ENCODE measurements at places on chromosomes 7 and 10. TPM values are rescaled to one million over a fixed set of nuclear protein-coding genes. Genes with fewer than 3 reads are reported as not detected.

DNA sequence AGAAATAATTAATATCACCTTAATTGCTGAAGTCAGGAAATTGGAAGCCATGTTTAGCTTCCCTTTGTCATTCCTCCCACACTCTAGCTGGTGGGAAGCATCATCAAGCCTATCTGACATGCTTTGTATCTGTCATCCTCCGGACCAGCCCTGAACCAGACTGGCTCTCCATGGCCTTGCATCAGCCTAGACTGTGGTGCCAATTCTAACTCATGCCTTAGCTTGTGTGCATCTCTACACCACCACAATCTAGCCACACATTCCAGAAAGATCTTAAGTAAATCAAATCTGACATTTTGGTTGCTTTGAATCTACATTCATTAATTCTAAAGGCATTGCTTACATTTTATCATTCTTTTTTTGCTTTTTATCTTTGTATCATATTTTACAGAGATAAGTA lies 196.4 kb upstream of the VSTM2A start:
- H3K36me3 ChIP-seq = no peaks in the 10 kb centered on the region
- H3K4me3 ChIP-seq = no peak overlapping the region
- H3K27me3 ChIP-seq = peaks cover 2% of the 10 kb centered on the region
- H3K27ac ChIP-seq = no peak overlapping the region
- DNase-seq = no peak

GRCh38 chr10:1116051-1116450 lies 59.9 kb downstream of the WDR37 start:
- H3K4me1 ChIP-seq = peaks cover 16% of the 10 kb centered on the region
- H3K4me3 ChIP-seq = no peak overlapping the region
- peaks cover 5% of the 10 kb centered on the region for H3K36me3 ChIP-seq
- no peak for DNase-seq
- no peak overlapping the region for H3K27ac ChIP-seq

GRCh38 chr7:142602756-142603155 lies 146.5 kb upstream of the PRSS1 start:
- peak; percentile 21 for DNase-seq
- H3K27me3 ChIP-seq = no peaks in the 10 kb centered on the region
- no peaks in the 10 kb centered on the region for H3K36me3 ChIP-seq
- peak overlapping the region; percentile 3 for H3K27ac ChIP-seq

DNA sequence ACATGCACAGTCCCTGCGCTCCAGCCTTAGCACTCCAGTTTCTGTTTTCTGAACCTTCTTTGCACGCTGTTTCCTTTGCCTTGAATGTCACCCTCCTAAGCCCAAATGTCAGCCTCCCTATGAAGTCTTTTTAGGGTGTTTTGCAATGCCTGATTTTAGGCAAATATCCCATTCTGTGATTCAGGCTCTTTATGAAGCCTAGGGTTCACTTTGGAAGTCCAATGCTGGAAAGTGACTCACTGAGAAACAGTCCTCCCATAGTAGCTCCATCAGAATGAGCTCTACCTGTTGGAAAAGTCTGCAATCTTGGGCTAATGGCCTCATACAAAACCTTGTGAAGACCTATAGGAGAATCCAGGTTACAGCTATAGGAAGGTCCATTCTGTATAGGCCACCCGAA lies 5.3 kb downstream of the LAMB4 start:
- peaks cover 7% of the 10 kb centered on the region for H3K36me3 ChIP-seq
- H3K27me3 ChIP-seq = no peaks in the 10 kb centered on the region
- H3K4me3 ChIP-seq = no peak overlapping the region
- no peak overlapping the region for H3K27ac ChIP-seq

TACC2 gene
- 499 TPM for total RNA-seq

- peaks cover 4% of the 10 kb centered on the region for H3K36me3 ChIP-seq
- no peak for DNase-seq
- no peak overlapping the region for H3K27ac ChIP-seq
- no peak overlapping the region for H3K4me3 ChIP-seq
- peaks cover 2% of the 10 kb centered on the region for H3K27me3 ChIP-seq
These were observed 153.0 kb upstream of the RHEB start for GRCh38 chr7:151672716-151673115.

PRPS1L1 gene
- total RNA-seq = not detected

GPNMB gene
- total RNA-seq = not detected

AGR2 gene
- not detected for total RNA-seq

DNA sequence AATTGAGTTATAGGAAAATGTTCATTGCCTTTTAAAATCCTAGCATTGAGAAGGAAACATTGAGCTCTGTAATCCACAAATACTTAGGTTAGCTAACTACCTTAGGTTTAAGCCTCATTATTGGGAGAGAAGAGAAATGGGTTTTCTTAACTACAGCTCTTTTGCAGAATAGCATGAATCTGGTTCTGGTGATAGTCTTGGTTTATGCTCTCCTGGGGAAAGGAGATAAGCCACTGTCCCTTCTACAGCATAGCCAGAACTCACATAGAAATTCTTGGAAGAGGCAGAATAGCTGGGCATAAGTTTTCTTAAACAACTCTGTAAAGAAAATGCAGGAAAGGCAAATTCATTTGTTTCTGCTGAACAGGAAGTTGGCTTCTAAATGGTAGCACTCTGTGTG lies 378.6 kb upstream of the CHRM2 start:
- no peak overlapping the region for H3K4me3 ChIP-seq
- no peaks in the 10 kb centered on the region for H3K36me3 ChIP-seq
- H3K27ac ChIP-seq = no peak overlapping the region

DNA sequence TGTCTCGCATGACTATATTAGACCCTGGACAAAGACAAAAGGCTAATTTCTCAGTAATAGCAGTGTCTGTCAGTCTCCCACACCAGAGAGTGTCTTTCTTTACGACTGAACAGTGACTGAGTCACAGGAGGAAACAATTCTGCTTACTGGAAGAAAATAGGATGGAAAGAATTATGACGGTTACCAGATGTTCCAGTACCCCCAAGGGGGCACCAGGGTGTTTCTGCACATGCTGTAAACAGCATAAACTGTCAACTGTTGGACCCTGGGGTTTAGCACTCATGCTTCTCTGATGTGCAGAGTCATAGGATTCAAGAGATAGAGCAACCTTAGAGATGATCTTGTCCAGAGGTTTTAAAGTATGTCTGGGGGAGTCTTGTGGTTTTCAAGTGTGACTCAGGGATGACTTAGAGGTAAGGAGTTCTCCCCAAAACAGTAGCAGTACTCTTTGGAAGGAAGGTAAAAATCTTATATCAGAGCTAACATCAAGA lies 291.7 kb downstream of the THSD7A start:
- no peak for DNase-seq
- peaks cover 16% of the 10 kb centered on the region for H3K4me1 ChIP-seq
- H3K27me3 ChIP-seq = no peaks in the 10 kb centered on the region
- H3K36me3 ChIP-seq = peaks cover 22% of the 10 kb centered on the region
- no peak overlapping the region for H3K27ac ChIP-seq

CCDC6 gene
- total RNA-seq = 28.1 TPM

GSTO2 gene
- 2.0 TPM for total RNA-seq

NPY4R2 gene
- not detected for total RNA-seq

DNA sequence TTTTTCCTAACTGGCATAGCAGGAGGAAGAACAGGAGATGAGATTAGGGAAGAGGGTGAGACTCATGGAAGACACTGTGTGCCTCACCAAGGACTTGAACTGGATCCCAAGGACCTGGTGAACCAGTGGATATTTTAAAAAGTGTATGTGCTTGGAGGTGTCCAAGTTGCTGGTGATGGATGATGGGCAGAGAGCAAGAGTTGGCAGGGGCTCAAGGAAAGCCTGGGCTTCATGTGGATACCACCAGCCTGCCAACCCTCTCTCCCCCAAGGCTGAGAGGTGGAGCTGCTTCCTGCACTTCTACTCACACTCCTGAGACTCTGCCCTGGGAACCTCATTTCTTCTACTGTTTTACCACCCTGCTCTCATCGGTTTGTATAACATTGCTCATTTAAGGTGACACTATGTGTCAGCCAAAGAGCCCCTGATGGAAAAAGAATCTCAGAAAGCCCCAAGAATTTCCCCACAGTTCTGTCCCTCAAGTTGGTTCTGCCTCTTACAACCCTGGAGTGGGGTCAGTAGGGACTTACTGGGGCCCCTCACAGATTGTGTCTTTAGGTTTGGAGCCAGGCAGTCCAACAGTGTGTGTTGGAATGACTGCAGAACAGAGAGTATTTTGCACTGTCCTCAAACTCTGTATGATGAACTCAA lies 56.2 kb upstream of the PDCD4 start:
- no peaks in the 10 kb centered on the region for H3K36me3 ChIP-seq
- H3K27ac ChIP-seq = no peak overlapping the region
- no peak for DNase-seq

ABCB1 gene
- 0.78 TPM for total RNA-seq

DNA sequence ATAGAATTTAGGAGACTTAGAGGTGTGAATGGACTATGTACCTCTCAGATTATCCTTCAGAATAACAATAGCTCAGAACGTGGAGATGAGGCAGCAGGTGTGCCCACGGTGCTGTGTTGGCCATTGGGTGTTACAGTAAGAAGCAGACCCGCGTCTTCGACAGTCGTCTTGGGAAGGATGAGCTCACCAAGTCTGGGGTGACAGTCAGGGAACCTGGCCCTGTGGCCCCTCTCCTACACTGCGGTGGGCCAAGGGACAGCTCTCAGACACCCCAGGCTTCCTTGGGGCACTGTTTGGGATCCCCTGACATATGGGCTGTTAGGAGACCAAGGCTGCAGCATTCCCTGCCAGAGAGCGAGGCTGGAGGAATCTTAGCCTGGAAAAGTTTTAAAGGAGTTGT lies 88.5 kb downstream of the ACTR3B start:
- peaks cover 2% of the 10 kb centered on the region for H3K27me3 ChIP-seq
- H3K4me3 ChIP-seq = no peak overlapping the region
- H3K36me3 ChIP-seq = peaks cover 3% of the 10 kb centered on the region
- no peak overlapping the region for H3K27ac ChIP-seq
- H3K4me1 ChIP-seq = no peaks in the 10 kb centered on the region
- no peak for DNase-seq

DNA sequence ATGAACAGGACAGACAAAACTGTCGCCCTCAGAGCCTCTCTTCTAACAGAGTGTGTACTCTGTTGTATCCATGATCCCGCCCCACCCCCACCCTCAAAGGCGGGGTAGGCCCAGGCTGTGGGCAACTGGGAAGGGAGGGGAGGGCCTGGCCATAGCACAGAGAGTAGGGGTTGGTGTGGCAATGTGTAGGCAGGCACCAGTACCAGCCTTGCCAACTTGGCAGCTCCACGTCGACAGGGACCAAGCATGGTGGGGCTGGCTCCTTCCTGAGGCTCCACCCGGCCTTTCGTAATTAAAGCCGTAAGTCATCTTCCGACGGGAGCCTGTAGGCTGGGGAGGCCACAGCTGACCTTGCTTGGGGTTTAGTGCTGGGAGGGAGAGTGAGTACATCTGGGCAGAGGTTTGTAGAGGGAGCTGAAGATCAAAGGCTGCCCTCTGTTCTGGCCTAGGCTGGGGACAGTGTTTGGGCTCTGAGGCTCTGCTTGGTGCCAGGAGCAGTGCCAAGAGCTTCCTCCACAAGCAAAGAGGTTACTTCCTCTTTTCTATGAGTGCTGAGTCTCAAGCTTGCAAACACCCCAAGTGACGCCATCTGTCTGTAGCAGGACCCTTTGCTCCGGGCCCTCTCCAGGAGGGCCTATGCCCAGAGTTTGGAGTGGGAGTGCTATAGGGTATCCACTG lies 121.6 kb downstream of the C10orf105 start:
- peaks cover 2% of the 10 kb centered on the region for H3K4me1 ChIP-seq
- no peak overlapping the region for H3K27ac ChIP-seq
- H3K36me3 ChIP-seq = no peaks in the 10 kb centered on the region
- no peak overlapping the region for H3K4me3 ChIP-seq

PDLIM1 gene
- 6.4 TPM for total RNA-seq

NPSR1 gene
- total RNA-seq = not detected

GRCh38 chr10:18608596-18608995 lies 42.8 kb downstream of the NSUN6 start:
- no peaks in the 10 kb centered on the region for H3K36me3 ChIP-seq
- no peak for DNase-seq
- H3K4me3 ChIP-seq = no peak overlapping the region
- no peaks in the 10 kb centered on the region for H3K27me3 ChIP-seq
- H3K27ac ChIP-seq = no peak overlapping the region
- H3K4me1 ChIP-seq = peaks cover 2% of the 10 kb centered on the region

TRIM74 gene
- total RNA-seq = 2.9 TPM

GRCh38 chr10:86155054-86155921 lies 211.3 kb downstream of the GRID1 start:
- H3K36me3 ChIP-seq = peaks cover 7% of the 10 kb centered on the region
- no peak overlapping the region for H3K4me3 ChIP-seq
- H3K27me3 ChIP-seq = peaks cover 6% of the 10 kb centered on the region
- no peak for DNase-seq
- H3K27ac ChIP-seq = no peak overlapping the region
- H3K4me1 ChIP-seq = no peaks in the 10 kb centered on the region

DNA sequence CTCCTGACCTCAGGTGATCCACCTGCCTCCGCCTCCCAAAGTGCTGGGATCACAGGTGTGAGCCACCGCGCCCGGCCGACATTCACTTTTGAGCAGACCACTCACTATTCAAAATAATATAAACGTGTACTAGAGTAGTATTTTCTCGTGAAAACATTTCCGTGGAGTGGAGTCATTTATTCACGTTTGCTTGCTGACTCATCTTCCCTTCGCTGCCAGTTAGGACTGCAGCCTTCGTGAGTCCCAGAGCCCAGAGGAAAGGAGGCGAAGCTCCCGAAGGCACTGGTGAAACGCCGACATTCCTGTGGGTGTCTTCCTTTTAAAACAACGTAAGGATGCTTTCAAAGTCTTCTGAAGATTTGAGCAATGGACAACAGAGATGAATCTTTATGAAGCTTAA lies 10.9 kb upstream of the INPP5A start:
- no peak for DNase-seq
- peaks cover 11% of the 10 kb centered on the region for H3K36me3 ChIP-seq
- H3K4me3 ChIP-seq = no peak overlapping the region
- no peak overlapping the region for H3K27ac ChIP-seq
- H3K4me1 ChIP-seq = no peaks in the 10 kb centered on the region

DNA sequence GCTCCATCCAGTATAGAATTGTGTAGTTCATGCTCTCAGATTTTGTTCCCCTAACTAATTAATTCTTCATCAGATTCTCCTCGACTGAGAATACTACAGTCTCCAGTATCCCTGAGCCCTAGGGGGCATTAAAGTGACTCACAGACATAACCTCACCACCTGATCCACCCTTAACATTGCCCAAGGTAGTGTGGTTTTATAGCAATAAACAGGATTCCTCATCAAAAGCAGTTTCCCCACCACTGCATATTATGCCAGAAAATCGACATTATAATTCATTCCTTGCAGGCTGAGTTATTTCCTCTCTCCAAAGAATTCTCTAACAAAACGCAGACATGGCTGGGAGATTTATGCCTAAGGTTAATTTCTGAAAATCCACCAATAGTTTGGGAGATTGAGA lies 1402.5 kb upstream of the CELF2 start:
- no peak overlapping the region for H3K27ac ChIP-seq
- no peak overlapping the region for H3K4me3 ChIP-seq
- no peaks in the 10 kb centered on the region for H3K27me3 ChIP-seq
- no peaks in the 10 kb centered on the region for H3K36me3 ChIP-seq

- H3K4me1 ChIP-seq = peaks cover 27% of the 10 kb centered on the region
- H3K4me3 ChIP-seq = no peak overlapping the region
- peaks cover 10% of the 10 kb centered on the region for H3K27me3 ChIP-seq
- no peaks in the 10 kb centered on the region for H3K36me3 ChIP-seq
- peak; percentile 34 for DNase-seq
These were observed 65.4 kb upstream of the STEAP1B start for GRCh38 chr7:22565315-22565811.

GRCh38 chr7:129789652-129790051 lies 163.1 kb downstream of the UBE2H start:
- H3K27ac ChIP-seq = peak overlapping the region; percentile 100
- DNase-seq = no peak

GRCh38 chr7:97043281-97043680 lies 18.6 kb upstream of the DLX5 start:
- no peak overlapping the region for H3K27ac ChIP-seq
- peaks cover 1% of the 10 kb centered on the region for H3K27me3 ChIP-seq
- no peak for DNase-seq
- no peaks in the 10 kb centered on the region for H3K4me1 ChIP-seq
- no peak overlapping the region for H3K4me3 ChIP-seq

All from glutamatergic neuron (in vitro differentiated cells).